ENCODE measurements at places on chromosomes 12 and 14. TPM values are rescaled to one million over a fixed set of nuclear protein-coding genes. Genes with fewer than 3 reads are reported as not detected.

DNA sequence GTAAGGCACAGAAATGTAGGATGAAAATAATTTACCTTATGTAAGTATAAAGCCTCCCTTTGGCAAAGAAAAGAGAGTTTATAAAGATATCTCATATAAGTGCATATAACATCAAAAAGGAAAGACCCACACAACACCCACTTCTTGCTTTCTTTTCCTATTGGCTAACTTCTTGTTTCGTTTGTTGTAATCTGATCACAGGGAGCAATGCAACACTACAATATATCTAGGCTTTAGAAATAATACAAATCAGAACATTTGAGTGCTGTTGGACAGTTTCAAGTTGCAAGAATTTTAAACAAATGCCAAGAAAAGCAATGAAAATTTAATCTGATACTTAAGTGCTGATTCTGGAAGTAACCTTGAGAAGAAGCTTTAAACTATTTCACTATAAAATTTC is 1.3 kb downstream of the FGD6 start:
- DNase-seq: peak; percentile 53
- H3K36me3 ChIP-seq: no peaks in the 10 kb centered on the region

DNA sequence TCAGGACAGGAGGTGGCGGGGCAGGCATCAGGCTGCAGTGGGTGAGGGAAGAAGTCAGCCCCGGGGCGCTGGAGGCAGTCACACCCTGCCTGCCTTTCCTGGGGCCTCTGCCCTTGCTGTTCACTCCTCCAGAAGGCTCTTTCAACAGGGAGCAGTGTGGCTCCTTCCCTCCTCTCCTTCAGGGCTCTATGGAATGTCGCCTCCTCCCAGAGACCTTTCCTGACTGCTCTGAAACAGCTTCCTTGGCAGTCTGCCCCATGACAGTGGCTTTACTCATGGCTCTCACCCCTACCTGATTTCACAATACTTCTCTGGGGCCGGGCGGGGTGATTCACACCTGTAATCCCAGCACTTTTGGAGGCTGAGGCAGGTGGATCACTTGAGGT is 7.1 kb downstream of the RHOF start:
- peaks cover 11% of the 10 kb centered on the region for H3K4me1 ChIP-seq
- DNase-seq: no peak
- no peak overlapping the region for H3K27ac ChIP-seq
- H3K4me3 ChIP-seq: no peak overlapping the region
- H3K27me3 ChIP-seq: no peaks in the 10 kb centered on the region

Gene KCNA1
- not detected for total RNA-seq

Gene BICDL1
- 1.0 TPM for total RNA-seq

Gene OTOGL
- 0.73 TPM for total RNA-seq

DNA sequence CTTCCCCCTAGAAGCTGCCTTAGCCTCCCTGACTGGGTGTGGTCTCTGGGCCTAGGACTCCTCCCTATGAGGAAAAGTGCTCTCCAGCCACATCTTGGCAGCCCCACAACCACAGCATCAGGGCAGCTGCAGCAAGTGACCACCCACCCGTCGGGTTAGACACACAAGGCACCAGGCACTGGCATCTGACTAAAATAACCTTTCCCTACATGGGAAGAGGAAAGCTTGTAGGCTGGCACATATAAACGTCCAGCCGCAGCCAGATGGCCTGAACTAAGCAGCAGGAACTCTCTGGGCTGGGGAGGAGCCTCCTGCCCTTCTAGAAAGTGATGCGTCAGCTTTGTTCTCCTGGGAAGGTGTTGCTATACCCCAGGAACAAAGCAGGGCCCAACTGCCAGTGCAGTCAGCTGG is 328.7 kb downstream of the DPF3 start:
- no peak for DNase-seq
- H3K27ac ChIP-seq: no peak overlapping the region
- no peaks in the 10 kb centered on the region for H3K27me3 ChIP-seq
- no peak overlapping the region for H3K4me3 ChIP-seq
- H3K4me1 ChIP-seq: no peaks in the 10 kb centered on the region
